Chondrocyte (in vitro differentiated cells): ENCODE measurements at places on chromosomes 1 and 21. TPM values are rescaled to one million over a fixed set of nuclear protein-coding genes. Genes with fewer than 3 reads are reported as not detected.

AUNIP gene
- 0.80 to 2.9 TPM (median 1.2 TPM) in 3 replicates for total RNA-seq

TMEM51 gene
- total RNA-seq, result 0.82 to 1.9 TPM (median 1.8 TPM) in 3 replicates

NR1I3 gene
- total RNA-seq, result not detected in 3 replicates

SELP gene
- total RNA-seq, result not detected in 3 replicates

ERICH3 gene
- total RNA-seq, result not detected in 3 replicates

ANKRD45 gene
- 0.39 TPM in 1 of 3 replicates, not detected in the others for total RNA-seq

DNA sequence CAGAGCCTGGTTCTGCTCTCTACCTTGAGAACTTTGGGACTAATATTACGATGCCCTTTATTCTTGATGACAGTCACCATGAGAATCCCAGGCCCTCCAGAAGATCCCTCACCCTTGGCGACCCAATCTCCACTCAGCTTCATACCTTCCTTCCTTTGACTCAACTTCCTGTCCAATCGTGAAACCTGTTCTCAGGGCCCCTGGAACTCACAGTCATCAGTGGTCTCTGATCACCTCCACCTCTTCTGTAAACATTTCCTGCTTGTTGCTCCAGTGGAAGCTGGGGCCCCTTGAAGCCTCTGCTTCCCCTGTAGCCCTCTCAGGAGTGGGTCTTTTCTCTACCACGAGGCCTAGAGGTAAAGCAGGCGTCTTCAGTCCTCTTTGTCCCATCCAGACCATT is 79.1 kb downstream of the MRPS6 start:
- H3K4me1 ChIP-seq, result peaks cover 57% of the 10 kb centered on the region
- peaks cover 9% of the 10 kb centered on the region for H3K36me3 ChIP-seq
- H3K27me3 ChIP-seq, result no peaks in the 10 kb centered on the region
- DNase-seq, result no peak
- no peak overlapping the region for H3K4me3 ChIP-seq

DNA sequence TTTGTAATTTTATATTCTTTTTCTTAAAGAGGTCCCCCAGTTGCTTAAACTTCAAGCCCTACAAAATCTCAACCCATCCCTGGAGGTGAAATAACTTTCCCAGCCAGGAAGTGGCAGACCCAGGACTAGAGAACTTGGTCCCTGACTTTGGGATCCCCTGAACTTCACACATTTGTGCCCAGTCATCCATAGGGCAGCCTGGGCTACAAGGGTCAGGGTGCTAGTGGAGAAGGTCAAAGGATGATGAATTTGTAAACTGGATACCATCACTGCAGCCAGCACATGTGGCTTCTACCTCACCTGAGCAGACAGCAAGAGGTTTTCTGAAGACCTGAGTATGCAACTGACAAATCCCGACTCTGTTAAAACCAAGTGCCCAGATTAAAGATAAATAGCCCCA is 31.4 kb downstream of the HIVEP3 start:
- H3K4me1 ChIP-seq, result peaks cover 5% of the 10 kb centered on the region
- no peak overlapping the region for H3K27ac ChIP-seq
- no peak for DNase-seq
- no peaks in the 10 kb centered on the region for H3K27me3 ChIP-seq
- H3K36me3 ChIP-seq, result no peaks in the 10 kb centered on the region
- H3K4me3 ChIP-seq, result no peak overlapping the region

- no peaks in the 10 kb centered on the region for H3K36me3 ChIP-seq
- no peaks in the 10 kb centered on the region for H3K27me3 ChIP-seq
- no peak overlapping the region for H3K27ac ChIP-seq
- no peak overlapping the region for H3K4me3 ChIP-seq
- no peak for DNase-seq
Observed at GRCh38 chr1:39981945-39982344, 27.0 kb downstream of the MFSD2A start.

DNA sequence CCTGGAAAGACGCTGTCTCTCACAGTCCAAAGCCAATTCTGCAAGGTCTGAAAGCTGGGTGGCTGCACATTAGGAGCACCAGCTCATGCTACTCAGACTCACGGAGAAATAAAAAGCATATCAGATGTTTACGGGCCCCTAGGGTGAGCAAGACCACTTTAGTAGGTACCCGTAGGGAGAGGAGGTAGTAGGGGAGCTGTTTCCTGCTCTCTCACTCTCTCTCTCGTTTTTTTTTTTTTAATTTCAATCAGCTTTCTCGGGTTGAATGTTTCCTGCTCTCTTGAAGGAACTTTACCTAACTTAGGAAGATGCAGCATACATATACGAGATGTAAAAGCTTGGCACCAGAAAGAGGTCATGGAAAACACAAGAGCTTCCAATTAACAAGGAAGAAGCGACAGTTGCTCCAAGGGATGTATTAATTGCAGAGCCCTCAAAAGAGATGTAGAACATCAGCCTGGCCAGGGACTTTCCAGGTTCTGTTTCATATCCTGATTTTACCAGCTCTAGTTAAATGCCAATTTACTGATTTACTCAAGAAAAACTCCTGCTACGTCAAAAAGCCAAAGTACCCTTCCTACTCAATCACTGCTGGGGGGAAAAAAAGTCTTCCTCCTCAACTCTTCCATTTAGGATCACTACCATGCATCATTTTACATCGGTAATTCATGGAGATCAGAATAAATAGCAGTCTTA is 3.1 kb downstream of the LORICRIN start:
- peaks cover 11% of the 10 kb centered on the region for H3K4me1 ChIP-seq
- H3K4me3 ChIP-seq, result no peak overlapping the region
- DNase-seq, result no peak
- H3K27ac ChIP-seq, result no peak overlapping the region

DNA sequence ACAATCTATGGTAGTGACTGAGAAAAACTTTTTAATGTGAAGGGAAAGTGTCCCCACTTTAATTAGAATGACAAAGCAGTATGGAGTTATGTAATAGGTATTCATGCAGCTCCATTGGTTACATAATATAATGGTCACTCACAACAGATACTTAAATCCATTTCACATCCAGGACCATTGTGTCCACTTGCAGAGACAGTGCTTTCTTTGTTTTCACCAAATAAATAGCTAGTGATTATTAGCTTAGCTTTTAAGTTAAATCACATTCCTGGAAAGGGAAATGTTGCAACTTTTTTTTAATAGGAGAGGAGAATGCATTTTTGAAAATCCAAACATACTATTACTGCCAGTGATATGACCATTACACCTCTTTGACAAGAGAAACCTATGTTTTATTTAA is 22.9 kb downstream of the RGL1 start:
- H3K36me3 ChIP-seq, result peaks cover 3% of the 10 kb centered on the region
- H3K4me3 ChIP-seq, result no peak overlapping the region
- H3K27me3 ChIP-seq, result no peaks in the 10 kb centered on the region
